Activated CD4-positive, CD25-positive, alpha-beta regulatory T cell treated with anti-CD3 and anti-CD28 coated beads, Interleukin-2, amount 50 U/mL, for 24 hours (primary cell): ENCODE measurements at places on chromosomes 5 and 9.

- ATAC-seq = no peak
Observed at GRCh38 chr9:134955801-134956200, 38.1 kb upstream of the FCN1 start.

GRCh38 chr9:106333481-106333880 is 529.5 kb upstream of the ZNF462 start:
- ATAC-seq = no peak

- ATAC-seq = no peak
Observed at GRCh38 chr9:135908754-135909204, 1.4 kb upstream of the CAMSAP1 start.

GRCh38 chr9:107285286-107285685 is 2.2 kb downstream of the RAD23B start:
- no peak for ATAC-seq

DNA sequence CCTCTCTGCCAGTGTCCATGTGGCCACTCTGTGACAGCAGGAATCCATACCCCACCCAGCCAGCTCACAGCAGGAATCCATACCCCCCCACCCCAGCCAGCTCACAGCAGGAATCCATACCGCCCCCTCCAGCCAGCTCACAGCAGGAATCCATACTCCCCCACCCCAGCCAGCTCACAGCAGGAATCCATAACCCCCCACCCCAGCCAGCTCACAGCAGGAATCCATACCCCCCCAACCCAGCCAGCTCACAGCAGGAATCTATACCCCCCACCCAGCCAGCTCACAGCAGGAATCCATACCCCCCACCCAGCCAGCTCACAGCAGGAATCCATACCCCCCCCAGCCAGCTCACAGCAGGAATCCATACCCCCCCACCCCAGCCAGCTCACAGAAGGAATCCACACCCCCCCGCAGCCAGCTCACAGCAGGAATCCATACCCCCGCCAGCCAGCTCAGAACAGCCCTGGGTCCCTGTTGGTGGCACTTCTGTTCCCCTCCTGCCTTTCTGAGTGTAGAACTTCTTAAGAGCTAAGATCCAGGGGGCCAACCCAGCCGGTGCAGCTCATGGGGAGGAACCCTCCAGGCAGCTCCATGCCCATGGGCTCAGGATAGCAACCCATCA is 8.4 kb upstream of the RXRA start:
- ATAC-seq = no peak

GRCh38 chr5:57937501-57938173 is 455.0 kb upstream of the ACTBL2 start:
- ATAC-seq = no peak

- ATAC-seq = no peak
Observed at GRCh38 chr9:123234853-123235252, 33.5 kb downstream of the STRBP start.

- no peak for ATAC-seq
Observed at GRCh38 chr5:58544926-58545325, 37.9 kb upstream of the RAB3C start.

- ATAC-seq = no peak
Observed at GRCh38 chr5:126963822-126964375, 66.5 kb downstream of the MARCHF3 start.

DNA sequence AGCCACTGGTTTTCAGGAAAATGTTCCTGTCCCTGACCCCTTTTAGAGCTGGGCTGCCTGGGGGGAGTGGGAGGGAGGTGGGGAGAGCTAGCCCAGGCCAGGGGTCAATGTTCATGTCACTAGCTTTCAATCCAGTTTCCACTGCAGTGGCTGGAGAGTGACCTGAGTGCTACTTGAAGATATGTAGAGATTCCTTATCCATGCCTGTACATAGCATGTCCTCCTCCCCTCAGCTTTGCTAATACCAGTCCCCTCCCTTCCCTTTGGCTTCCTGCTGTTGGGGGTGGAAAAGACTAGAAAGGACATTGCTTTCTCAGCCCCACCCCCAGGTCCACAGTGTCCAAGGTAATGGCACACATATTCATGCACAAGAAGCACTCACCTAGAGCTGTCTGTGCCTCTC is 7.8 kb downstream of the DNAJB5 start:
- ATAC-seq = no peak

DNA sequence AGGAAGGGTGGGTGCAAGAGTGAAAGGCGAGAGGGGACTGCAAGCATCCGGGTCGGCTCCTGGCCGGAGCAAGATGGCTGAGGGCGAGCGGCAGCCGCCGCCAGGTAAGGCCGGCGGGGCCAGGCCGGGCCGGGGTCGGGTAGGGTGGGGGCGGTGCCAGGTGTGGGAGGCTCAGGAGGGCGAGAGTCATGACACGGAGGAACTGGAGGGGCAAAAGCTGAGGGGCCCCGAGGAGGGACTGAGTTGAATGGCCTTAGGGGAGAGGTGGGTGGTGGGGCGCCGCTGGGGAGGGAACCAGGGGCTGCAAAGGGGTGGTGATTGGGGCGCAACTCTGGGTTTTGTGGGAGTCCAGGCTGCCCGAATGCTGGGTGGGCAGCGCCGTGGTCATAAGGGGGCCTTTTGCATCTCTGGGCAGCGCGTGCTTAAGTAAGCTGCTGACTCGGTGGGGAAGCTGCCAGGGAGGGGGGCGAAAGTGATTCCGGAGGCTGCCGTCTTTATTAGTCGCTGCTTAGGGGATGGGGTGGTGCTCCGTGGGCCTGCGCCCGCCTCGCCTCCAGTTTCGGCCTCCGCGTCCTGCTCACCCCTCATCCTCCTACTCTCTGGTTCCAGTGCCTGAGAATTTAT is 425 bp downstream of the PTPA start:
- ATAC-seq = peak; percentile 7

- peak; percentile 51 for ATAC-seq
Observed at GRCh38 chr5:78648359-78649210, at the start of gene LHFPL2. TSS of gene LHFPL2 (minus strand) at chr5:78648772. CDS start at chr5:78510213, 138,559 bp downstream.

GRCh38 chr5:168768172-168768571 is 189.0 kb upstream of the PANK3 start:
- ATAC-seq = no peak

DNA sequence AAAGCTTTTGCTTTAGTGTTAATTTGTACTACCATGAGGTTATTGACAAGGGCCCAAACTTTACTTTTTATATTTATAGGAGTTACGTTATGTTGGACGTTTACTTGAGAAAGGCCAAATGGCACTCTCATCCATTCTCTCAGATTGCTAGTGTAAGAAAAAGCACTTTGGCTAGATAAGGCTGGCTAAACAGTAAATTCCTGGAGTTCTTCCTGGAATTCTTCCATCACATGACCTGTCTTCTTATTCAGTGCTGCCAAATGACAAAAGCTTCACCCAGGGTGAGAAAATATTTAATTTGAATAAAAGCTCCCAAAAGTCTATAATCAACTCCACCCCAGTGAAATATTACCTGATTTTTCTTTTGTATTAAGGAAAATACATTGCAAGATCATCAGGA is 1568.9 kb upstream of the ACO1 start:
- no peak for ATAC-seq

DNA sequence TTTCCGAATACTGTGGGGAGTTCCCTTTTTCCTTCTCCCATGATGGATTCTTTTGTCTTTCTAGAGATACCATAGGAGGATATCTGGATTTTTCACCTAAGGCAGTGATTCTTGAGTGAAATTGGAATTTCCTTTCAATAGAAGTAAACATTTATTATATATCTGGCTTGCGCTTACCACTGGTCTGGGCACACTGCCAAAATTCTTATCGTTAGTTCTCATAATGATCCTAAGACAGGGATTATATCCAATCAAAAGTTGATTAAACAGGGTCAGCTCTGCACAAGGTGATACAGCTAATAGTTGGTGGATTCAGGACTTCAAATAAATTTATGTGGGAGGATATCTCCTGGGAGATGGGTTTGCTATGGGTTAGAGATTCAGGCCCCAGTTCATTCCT is 9.6 kb downstream of the TLE4 start:
- ATAC-seq = no peak

DNA sequence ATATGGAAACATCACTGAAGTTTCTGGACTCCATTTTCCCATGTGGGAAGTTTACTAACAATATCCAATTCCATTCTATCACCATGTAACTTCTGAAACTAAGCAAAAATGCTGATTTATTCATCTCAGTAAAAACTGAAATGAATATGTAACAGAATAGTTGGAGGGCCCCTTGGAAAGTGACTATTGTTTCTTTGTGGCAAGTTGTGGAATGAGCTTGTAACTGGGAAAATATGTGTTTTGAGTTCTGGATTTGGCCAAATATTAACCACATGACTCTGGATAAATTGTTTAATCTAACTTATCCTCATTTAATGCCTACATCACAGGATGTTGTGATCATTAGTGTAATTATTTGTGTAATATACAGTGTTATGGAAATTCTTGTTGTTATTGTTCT is 619.3 kb downstream of the TLE4 start:
- no peak for ATAC-seq

GRCh38 chr9:117927354-117927753 is 223.2 kb downstream of the TLR4 start:
- ATAC-seq = no peak

DNA sequence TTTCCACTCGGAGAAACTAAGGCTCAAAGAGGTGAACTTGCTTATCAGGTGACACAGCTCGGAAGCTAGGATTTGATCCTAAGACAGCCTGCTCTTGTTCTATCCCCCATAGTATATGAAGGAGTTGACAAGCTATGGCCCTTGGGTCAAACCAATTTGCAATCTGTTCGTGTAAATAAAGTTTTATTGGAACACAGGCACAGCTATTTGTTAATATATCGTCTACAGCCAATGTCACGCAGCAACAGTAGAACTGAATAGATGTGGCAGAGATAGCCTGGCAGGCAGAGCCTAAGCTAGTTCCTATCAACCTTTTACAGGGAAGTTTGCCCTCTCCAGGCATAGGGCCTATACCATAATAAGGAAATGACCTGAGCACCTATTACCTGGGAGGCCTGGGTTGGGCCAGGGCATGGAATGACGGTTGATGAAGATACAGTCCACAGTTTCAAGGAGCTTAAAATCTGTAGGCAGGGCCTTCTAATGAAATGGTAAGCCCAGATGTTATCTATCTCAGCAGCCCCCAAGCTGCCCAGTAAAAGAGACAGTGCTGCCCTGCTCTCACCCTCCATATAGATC is 179.0 kb downstream of the TTLL11 start:
- ATAC-seq = no peak

DNA sequence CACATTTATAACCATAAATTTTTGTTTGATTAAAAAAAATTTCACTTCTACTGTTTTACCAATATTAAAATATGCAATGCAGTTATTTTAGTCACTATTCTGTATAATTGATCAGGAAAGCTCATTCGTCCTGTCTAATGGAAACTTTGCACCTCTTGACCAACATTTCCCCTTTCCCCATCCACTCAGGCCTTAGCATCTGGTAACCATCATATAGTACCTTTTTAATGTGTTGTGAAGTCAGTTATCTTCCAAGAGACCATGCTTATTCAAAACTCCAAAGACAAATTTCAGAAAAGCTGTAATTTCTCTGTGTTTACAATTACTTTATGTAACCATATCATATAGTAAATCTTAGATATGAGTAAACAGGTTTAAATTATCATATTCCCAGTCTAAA is 145.9 kb downstream of the CTNND2 start:
- ATAC-seq = no peak

DNA sequence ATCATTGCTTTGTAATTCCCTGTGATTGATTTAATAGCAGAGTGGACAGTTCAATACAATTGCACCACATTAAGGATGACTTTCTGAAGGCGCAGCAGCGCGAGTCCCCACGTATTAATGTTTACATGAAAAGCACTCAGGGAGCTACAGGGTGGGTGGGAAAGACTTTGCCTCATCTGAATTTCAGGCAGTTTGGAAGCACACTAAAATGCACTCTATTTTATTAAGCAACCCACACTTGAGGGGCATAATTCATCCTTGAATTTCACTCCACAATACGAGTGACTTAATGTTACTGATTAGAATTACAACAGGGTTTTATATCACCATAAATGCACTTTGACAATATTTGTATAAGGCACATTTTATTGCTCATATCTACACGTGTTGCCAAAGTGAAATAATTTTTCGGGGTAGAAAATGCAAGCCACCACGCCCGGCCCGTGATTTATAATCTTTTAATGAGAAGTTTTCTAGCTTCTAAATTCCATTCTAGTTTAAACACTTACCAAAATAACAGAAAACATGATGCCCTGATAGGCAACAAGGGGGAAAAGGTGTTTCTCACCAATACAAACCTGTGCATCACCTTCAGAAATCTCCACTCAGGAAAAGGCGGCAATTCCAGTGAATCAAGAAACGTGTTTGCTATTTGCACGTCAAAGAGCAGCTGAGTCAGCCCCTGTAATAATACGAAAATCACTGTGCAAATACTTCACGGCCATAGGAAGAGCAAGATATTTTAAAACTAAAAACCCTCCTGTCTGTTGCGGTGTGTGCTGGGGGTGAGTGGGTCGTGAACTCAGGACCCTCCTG is 40.5 kb downstream of the IRX4 start:
- no peak for ATAC-seq

GRCh38 chr5:144448457-144448856 is 277.8 kb downstream of the KCTD16 start:
- no peak for ATAC-seq

DNA sequence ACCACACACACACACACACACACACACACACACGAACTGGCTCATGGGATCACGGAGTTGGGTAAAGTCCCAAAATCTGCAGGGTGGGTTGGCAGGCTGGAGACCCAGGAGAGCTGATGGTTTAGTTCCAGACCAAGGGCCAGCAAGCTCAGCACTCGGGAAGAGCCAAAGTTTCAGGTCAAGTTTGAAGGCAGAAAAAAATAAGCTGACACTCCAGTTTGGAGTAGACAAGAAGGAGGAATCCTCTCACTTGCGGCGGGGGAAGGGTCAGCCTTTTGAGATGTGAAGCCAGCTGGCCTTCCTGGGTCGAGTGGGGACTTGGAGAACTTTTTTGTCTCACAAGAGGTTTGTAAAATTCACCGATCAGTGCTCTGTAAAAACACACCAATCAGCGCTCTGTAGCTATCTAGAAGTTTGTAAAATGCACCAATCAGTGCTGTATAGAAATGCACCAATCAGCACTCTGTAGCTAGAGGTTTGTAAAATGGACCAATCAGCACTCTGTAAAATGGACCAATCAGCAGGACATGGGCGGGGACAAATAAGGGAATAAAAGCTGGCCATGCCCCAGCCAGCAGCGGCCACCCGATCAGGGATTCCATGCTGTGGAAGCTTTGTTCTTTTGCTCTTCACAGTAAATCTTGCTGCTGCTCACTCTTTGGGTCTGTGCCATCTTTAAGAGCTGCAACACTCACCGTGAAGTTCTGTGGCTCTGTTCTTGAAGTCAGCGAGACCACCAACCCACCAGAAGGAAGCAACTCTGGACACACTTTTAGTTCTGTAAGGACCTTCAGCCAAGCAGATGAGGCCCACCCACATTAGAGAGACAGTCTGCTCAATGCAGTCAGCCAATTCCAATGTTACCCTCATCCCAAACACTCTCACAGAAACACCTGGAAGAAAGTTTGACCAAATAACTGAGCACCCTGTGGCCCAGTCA is 37.8 kb upstream of the UNC5A start:
- ATAC-seq = no peak
